CD4-positive, CD25-positive, alpha-beta regulatory T cell (primary cell): ENCODE measurements at places on chromosomes 5 and 9. TPM values are rescaled to one million over a fixed set of nuclear protein-coding genes. Genes with fewer than 3 reads are reported as not detected.

DNA sequence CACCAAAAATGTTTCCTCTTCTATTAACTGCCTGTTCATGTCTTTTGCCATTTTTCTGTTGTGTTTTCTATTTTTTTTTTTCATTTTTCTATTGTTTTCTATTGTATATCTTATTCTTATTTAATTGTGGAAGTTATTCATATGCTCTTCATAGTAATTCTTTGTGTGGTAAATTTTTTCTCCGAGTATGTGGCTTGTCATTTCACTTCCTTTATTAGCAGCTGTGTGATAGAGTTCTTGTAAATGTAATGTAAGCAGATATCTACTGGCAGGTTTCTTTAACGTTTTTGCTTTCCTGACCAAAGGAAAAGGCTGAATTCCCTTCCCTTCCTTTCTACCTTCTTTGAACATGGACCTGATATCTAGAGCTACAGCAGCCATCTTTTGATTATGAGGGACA lies 5.8 kb upstream of the PLPP1 start:
- no peak for DNase-seq

Gene HAVCR1
- polyA plus RNA-seq: 5.5 TPM

Gene LHX2
- polyA plus RNA-seq: not detected

Gene SPINK5
- not detected for polyA plus RNA-seq

Gene KIAA1958
- 0.41 TPM for polyA plus RNA-seq

Gene GPX3
- 0.52 TPM for polyA plus RNA-seq

Gene ZNF462
- polyA plus RNA-seq: 0.62 TPM
